Dermis microvascular lymphatic vessel endothelial cell (primary cell): ENCODE measurements at places on chromosomes 2 and 18. TPM values are rescaled to one million over a fixed set of nuclear protein-coding genes. Genes with fewer than 3 reads are reported as not detected.

EML6 gene
- 0.63 and 0.77 TPM in 2 replicates for total RNA-seq

IL37 gene
- total RNA-seq = not detected in 2 replicates

ANKRD53 gene
- total RNA-seq = 0.13 and 0.38 TPM in 2 replicates

ZNF804A gene
- not detected in 2 replicates for total RNA-seq

ERLEC1 gene
- 46.5 and 67.1 TPM in 2 replicates for total RNA-seq

CDK15 gene
- not detected in 2 replicates for total RNA-seq

TYW5 gene
- total RNA-seq = 4.2 and 5.1 TPM in 2 replicates

UGT1A6 gene
- total RNA-seq = not detected in 2 replicates

AQP12B gene
- not detected in 2 replicates for total RNA-seq

PRKAG3 gene
- total RNA-seq = not detected in 2 replicates

CHPF gene
- total RNA-seq = 0.26 and 0.89 TPM in 2 replicates

PROKR1 gene
- total RNA-seq = under 0.01 TPM in 2 replicates

ATP6V1B1 gene
- total RNA-seq = 0.25 TPM in 1 of 2 replicates, not detected in the other

KCNE4 gene
- under 0.01 TPM in 1 of 2 replicates, not detected in the other for total RNA-seq

EFHD1 gene
- not detected in 2 replicates for total RNA-seq

RAB6C gene
- total RNA-seq = under 0.01 TPM in 1 of 2 replicates, not detected in the other

AKAIN1 gene
- not detected in 2 replicates for total RNA-seq

OR6B3 gene
- total RNA-seq = not detected in 2 replicates

TMEM17 gene
- 1.3 and 2.0 TPM in 2 replicates for total RNA-seq

GCKR gene
- total RNA-seq = 0.13 TPM in 1 of 2 replicates, not detected in the other

ITGAV gene
- total RNA-seq = 173 and 201 TPM in 2 replicates

CDH2 gene
- total RNA-seq = 0.90 and 1.8 TPM in 2 replicates

MAP2 gene
- total RNA-seq = 3.3 and 11.2 TPM in 2 replicates
